ENCODE measurements at places on chromosomes 2 and 18. TPM values are rescaled to one million over a fixed set of nuclear protein-coding genes. Genes with fewer than 3 reads are reported as not detected.

GRCh38 chr2:33788044-33788443 lies 188.9 kb upstream of the FAM98A start:
- peak; percentile 86 for DNase-seq

DNA sequence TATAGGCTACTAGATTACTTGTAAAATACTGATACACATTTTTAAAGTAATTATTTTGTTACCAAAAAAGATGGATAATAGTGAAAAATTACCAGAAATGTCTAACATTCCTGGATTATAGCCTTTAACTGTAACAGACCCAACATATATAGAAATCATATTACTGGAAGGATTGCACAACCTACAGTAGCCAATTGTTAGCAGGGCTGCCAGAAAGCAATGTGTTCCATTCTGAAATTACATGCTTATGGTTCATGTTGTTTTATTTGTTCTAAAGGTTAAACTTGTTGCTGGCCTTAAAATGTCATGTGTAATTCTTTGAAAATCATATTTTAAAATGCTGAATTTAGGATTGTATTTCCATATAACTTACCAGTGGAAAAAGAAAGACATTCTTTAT lies 793.6 kb upstream of the ACVR2A start:
- no peak for DNase-seq

- DNase-seq, result no peak
These were observed 49.1 kb downstream of the ARHGAP28 start for GRCh38 chr18:6778459-6779247.

GRCh38 chr18:23136326-23137096 lies 1.2 kb downstream of the CABLES1 start:
- DNase-seq, result peak; percentile 49

DNA sequence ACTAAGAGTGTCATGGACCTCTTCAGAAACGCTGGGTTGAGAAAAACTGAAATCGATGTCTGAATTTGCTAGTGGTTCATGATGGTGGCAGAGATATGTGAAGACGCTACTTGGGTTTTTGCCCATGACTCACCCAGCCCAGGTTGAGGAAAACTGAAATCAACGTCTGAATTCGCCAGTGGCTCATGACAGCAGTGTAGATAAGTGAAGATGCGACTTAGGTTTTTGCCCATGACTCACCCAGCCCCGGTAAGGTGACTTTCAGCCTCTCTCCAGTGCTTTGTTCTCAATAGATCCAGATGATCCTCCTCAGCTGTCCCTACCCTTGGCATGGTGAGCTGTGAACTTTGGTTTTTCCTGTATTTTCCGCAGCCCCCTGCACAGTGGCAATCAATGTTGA lies 105.3 kb upstream of the SIX3 start:
- no peak for DNase-seq

DNA sequence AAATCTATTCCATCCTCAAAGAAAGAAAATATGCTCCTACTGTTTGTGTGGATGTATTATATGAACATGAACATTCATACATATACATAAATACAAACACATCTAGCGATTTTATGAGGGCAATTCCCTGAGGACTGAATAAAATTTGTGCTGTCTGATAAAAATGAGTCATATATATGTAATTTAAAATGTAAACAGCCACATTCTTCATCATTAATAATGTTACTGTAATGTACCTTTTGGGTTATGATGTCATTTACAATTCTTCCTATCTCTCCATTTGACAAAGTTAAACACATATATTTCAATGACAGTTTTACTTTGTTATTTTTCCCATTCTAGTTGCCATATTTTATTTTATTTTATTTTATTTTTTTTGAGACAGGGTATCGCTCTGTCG lies 91.3 kb upstream of the ZFP36L2 start:
- no peak for DNase-seq

- no peak for DNase-seq
These were observed 2.7 kb downstream of the BCL2 start for GRCh38 chr18:63316612-63317555.

GRCh38 chr18:65230311-65230710 lies 520.5 kb upstream of the CDH7 start:
- DNase-seq, result no peak

DNA sequence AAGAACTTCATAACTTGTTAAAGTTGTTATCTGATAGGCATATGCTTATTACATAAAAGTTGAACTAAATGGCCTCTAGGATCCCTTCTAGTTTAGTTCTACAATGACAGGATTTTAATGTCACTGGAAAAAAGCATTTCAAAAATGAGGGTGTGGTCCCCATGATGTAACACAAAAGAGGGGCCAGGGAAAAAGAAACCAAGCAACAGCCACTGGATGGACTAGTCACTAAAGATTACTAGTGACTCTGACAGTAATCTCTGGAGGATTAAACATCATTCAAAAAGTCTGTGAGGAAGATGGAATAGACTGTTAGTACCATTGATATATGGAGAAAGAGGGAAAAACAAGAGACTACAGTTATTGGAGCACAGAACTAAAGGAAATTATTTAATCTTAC lies 22.6 kb downstream of the SEPTIN10 start:
- no peak for DNase-seq

GRCh38 chr2:18325118-18325517 lies 235.3 kb downstream of the RDH14 start:
- no peak for DNase-seq

- DNase-seq, result no peak
These were observed 804.9 kb upstream of the NXPH2 start for GRCh38 chr2:139585101-139585500.

GRCh38 chr2:18290386-18290785 lies 270.1 kb downstream of the RDH14 start:
- DNase-seq, result no peak

DNA sequence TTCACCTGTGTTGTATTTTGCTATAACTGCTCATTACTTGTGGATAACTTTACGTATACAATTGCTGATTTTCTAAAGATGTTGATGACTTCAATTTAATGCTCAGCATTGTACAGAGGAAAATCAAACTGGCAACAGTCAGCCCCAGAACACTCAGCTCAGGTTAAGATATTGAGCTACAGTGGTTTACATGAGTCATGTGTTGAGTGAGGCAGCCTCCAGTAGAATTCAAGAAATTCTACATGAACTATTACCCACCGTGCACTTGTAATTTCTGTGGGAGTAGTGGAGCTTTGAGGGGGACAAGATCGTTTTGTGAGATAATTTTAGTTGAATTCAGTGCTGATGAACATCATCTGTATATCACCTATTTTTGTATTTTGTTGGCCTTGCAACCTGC lies 292.3 kb downstream of the ALPK2 start:
- no peak for DNase-seq

- peak; percentile 40 for DNase-seq
These were observed 106.4 kb upstream of the DAPL1 start for GRCh38 chr2:158688721-158689120.

GRCh38 chr2:132760405-132760804 lies 90.4 kb upstream of the LYPD1 start:
- peak; percentile 15 for DNase-seq

DNA sequence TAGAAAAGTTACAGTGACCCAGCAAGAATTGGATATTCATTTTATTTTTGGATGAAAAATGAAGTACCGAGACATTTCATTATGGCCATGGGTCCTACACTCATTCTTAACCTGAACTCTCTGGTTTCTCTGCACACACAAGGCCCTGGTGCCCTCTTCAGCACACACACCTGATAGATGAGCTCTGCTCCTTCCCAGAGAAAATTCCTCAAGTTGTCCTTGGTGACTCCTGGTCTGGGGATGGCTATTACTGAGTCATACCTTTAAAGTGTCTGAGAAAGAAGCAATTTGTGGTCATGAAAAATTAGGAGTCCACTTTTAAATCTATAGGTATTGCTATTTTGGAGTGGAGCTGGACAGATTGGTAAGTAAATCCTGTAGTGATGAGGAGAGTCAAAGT lies 311.5 kb downstream of the CDH2 start:
- peak; percentile 13 for DNase-seq

DNA sequence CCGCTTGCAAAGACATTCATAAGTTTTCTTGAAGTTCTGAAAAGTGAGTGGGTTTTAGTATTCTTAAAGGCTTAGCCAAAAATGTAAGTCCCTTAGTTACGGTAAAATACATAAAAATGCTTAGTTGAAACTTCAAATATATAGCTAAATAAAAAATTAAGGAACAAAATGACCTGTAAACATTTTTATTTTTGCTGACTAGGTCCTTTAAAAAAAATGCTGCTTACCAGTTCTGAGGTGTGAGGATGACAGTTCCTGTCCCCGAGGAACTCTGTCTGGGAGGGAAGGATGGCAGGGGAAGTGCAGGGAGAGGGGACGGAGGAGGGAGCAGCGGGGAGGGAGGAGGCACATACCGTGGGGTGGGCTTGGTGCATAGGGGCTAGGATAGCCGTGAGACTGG lies 102.8 kb upstream of the BCL2L11 start:
- no peak for DNase-seq

- DNase-seq, result no peak
These were observed 16.2 kb downstream of the GALM start for GRCh38 chr2:38682008-38682575.

- no peak for DNase-seq
These were observed 31.4 kb upstream of the PHLPP1 start for GRCh38 chr18:62683935-62684334.

DNA sequence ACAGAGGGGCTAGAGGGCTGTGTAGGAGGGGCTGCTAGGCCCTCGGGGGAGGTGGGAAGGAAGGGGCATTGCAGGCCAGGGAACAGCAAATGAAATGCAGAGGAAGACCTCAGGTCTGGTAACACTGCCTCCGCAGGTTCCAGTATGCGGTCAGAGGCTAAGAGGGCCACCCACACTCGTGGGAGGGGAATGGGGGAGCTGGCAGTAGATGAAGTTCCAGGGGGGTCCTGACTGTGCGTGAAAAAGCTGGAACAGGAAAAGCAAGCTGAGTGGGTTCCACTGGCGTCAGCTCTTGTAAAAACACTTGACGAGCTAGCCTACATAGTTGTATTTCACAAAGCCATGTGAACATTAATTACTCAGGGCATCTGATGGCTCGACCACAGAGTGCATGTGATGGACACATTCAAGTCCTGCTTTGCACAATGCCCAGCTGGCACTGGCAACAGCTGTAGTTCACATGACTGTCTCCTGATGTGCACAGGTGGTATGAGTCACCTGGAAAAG lies 29.0 kb upstream of the PTPN4 start:
- DNase-seq, result peak; percentile 35

DNA sequence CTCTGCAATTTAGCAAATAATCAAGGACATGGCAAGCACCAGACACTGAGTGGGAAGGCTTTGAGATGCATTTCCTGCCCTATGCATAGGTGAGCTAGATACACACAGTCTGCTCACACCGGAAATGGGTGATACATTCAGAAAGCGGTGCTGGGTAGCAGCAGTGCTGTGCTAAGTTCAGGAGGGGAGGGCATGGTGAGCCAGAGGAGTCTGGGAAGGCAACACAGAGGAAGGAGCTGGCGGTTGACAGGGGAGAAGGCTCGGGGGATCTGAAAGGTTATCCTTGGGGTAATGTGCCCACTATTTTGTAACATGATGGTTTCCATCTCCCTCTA lies 57.4 kb upstream of the EPAS1 start:
- no peak for DNase-seq

GRCh38 chr18:37565101-37565976 lies at the start of gene CELF4:
CELF4 (minus strand) TSS chr18:37565798.
- no peak for DNase-seq

DNA sequence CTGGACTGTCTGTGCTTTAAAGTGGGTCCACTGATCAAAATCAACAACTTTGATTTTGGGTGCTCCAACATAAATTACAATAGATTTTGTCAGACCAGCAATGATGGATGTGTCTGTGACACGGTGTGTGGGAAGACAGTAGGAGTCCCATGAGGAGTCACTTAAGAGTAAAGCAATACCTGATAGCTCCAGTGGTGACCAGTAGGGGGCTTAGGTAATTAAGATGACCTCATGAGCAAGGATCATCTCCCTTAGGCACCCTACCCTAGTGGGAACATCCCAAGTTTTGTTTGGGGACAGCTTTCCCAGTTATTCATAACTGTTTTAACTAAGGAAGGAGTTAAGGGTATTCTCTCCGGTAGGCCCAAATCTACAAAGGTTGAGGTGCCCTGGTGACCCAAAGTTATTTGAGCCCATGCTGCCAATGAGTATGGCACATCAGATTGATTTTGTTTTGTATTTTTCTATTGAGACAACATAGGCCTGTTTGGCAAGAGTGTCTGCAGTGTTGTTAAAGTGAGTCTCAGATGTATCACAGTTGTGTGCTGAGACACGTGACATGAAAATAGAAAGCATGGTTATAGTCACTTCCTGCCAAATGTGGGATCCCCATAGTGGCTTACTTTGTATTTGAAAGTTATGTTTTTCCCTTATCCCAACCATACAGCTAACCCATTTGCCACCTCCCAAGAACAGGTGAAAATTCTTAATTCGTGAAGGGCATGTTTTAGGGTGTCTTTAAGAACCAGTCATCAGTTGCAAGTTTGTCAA lies 1337.6 kb upstream of the SLC39A10 start:
- no peak for DNase-seq

The C2orf74 gene
- 21.5 TPM for total RNA-seq

The FECH gene
- 17.7 TPM for total RNA-seq

The ERCC3 gene
- total RNA-seq, result 37.7 TPM

The IL1A gene
- 0.17 TPM for total RNA-seq

The SLC9A2 gene
- total RNA-seq, result not detected

The CLEC4F gene
- total RNA-seq, result not detected

The M1AP gene
- not detected for total RNA-seq

The OTX1 gene
- 0.17 TPM for total RNA-seq

The CCDC150 gene
- total RNA-seq, result 3.9 TPM

The GALNT3 gene
- 0.66 TPM for total RNA-seq

The IL18R1 gene
- 5.4 TPM for total RNA-seq

The IL1R2 gene
- total RNA-seq, result 1.0 TPM

Data from fibroblast of lung (primary cell).